ENCODE measurements at places on chromosomes 16 and 17.
A peak's percentile ranks its signal among the peaks of the same experiment; 100 is the strongest.

DNA sequence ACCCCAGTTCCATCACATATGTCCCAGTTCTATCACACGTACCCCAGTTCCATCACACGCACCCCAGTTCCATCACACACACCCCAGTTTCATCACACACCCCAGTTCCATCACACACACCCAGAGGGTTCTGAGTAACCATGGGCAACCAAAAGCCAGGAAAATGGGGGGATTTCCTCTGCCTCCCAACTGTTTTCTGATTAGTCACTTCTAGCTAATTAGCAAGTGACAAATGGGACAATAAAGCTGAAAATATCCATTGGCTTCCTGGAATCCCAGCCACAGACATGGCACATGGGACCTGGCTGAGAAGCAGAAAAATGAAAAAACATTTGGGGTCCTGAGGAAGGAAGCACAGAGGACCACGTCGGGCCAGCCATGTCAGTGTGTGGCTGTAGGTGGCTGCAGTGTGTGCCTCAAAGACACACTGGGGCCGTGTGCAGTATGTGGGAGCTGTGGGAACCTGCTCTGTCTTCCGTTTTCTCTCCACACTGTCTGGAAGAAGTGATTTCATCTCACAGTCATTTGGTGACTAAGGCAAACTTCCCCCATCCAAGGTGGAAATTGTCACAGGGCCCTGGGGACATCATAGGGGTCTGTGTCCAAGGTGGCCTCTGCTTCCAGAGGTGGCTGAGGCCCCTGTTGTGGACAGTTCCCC lies 106.7 kb downstream of the CMIP start:
- no peak for DNase-seq

GRCh38 chr16:89565256-89565505 lies 4.7 kb downstream of the RPL13 start:
- peak; percentile 79 for DNase-seq

DNA sequence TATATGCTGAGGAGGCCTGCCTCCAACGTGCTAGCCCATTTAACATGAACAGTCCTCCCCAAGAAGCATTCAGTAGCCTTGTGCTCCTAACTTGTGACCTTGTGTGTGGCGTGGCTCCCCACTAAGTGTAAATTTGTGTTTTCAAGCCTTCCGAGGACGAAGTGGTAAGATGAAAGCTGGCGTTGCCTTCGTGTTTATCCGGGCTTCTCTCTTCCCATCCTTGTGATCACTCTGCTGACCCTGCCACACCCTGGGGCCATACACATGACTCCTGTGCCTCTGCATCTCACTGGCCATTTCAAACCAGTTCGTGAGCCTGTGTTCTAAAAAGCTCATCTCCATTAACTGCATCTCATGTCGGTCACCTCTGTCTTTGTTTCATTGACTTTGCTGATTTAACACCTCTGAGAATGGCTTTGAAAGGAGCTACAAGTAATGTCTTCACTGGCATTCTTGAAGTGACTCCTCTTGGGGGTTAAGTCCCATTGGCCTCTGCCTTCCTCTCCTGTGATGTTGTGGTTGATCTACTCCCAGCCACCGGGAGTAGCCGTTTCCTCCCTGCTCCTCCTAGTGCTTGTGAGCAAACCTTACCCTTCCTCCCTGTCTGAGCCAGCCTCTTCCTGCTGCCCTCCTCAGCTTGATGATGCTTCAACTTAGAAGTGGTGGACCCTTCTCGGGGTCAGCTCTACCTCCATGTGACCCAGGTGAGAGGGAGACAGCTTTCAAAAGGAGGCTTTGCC lies 27.4 kb upstream of the NAGLU start:
- DNase-seq, result no peak

DNA sequence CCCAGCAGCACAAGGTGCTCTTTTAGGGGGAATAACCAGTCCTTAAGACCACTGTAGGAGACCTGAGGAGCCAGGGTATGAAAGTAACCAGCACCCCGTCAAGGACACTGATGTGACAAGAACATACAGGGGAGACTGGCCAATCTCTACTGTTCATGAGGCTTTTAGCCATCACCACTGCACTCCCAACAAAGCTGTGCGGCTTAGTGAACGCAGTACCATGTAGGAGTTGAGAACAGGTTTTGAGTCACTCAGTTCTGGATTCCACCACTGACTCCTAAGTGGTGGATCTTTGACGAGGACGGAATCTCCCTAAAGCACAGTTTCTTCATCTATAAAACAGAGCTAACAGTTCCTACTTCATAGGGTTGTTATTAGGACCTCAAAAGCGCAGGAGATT lies 26.8 kb downstream of the COG4 start:
- DNase-seq, result no peak

DNA sequence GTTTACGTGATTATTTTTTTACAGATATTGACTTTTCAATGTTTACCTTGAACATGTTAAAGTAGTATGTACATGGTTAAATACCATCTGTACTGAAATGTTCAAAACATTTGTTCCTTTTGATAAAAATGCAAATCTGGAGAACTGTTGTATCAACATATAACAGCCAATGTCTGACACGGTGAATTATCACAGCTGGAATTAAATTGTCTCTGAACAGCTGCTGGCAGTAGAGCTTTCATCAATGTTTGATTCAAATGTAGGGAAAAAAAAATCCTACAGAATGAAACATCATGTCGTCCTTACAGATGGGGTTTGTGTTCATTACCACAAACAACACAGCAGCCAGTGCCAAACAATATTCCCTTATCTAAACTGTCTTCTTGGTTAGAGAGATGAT lies 79.9 kb downstream of the TOX3 start:
- no peak for DNase-seq

DNA sequence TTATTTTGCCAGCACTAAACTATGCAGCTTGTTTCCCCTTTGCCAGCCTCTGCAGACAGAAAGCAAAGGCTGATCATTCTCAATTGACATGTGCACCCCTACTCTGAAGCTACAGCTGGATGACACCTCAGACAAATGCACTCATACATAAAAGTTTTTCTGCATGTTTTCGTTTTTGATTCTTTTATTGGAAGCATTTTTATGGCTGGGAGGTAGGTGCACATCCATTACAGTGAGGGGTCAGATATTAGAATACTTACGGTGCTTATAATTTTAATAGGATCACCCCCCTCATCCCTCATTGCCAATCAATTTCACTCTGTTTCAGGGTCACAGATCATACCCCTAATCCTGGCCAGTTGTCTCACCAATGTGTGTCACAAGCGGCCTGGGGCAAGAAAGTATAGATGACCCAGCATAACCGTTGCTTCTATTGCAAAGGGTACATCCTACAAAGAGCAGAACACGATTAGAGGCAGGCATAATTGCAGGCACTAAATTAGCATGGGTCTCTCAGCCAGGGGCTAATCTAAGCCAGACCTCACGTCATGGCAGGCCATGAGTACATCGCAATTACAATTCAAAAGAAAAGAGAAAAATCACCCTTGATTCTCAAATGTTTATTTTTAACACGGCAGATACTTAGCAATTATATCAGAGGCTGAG lies 89.5 kb upstream of the SOX9 start:
- DNase-seq, result no peak

DNA sequence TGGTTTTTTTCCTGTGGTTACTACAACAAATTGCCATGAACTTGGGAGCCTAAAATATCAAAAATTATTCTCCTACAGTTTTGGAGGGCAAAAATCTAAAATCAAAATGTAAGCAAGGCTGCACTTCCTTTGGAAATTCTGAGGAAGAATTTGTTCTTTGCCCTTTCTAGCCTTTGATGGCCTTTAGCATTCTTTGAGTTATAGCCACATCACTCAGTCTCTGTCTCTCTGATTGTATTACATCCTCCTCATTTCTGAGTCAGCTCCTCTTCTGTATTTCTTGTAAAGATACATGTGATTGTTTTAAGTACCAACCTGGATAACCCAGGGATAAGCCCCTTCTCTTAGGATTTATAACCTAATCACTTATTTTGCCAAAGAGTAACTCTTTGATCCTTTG lies 282.0 kb downstream of the BCAS3 start:
- no peak for DNase-seq

DNA sequence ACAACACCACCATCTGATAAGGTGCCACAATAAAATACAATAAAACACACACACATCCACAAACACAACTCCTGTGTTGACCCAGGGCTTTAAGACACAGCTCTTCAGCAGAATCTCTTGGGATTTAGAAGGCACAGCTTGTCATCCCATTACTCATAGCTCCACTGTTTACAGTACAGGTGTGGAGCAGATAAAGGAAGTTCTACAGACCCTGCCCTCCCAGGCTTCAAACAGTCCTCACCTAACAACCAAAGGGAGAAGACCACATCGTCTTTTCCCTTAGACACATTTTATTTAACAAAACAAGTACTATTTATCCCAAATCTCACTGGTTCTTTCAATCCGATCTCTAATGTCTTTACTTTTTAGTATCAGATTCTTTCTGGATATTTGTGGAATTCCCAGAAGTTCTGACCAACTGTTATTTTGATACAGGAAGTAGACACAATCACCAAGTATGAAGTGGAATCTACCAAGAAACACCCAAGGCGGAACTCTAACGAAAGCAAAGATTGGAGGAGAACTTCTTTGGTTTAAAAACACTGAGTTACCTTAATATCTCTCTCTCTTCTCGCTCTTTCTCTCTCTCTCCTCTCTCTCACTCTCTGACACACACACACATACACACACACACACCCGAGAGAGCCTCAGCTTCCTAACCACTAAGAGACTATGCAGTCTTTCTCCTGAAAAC lies 46.1 kb downstream of the CYTH1 start:
- no peak for DNase-seq

- DNase-seq, result no peak
Observed at GRCh38 chr17:63949576-63950250, 17.6 kb upstream of the CD79B start.

- DNase-seq, result peak; percentile 83
Observed at GRCh38 chr17:11899537-11899942, 97.7 kb downstream of the ZNF18 start.

DNA sequence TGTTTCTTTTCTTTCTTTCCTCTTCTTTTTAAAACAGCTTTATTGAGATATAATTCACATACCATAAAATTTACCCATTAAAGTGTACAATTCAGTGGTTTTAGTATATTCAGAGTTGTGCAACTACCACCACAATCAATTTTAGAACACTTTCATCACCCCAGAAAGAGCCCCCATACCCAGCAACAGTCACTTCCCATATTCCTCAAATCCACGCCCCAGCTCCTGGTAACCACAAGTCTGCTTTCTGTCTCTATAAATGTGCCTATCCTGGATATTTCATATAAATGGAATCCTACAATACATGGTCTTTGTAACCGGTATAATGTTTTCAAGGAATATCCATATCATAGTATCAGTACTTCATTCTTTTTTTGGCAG lies 19.4 kb downstream of the RARA start:
- no peak for DNase-seq

DNA sequence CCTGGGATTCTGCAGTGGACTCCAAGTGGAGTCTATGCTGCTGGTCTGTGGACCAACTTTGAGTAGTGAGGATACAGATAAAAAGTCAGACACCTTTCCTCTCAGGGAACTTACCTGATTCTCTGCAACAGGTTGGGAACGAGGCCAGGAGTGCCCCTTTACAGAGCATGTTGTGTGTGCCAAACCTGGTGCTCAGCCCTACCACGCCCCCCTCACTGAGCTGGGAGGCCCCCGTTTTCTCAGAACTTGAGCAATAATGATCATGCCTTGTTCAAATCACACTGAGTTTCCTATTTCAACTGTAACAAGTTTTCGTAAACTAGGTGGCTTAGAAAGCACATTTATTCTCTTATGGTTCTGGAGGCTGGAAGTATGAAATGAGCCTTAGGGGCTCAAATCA lies 182.0 kb downstream of the COPRS start:
- no peak for DNase-seq

GRCh38 chr17:5783851-5784250 lies 199.5 kb upstream of the NLRP1 start:
- no peak for DNase-seq

DNA sequence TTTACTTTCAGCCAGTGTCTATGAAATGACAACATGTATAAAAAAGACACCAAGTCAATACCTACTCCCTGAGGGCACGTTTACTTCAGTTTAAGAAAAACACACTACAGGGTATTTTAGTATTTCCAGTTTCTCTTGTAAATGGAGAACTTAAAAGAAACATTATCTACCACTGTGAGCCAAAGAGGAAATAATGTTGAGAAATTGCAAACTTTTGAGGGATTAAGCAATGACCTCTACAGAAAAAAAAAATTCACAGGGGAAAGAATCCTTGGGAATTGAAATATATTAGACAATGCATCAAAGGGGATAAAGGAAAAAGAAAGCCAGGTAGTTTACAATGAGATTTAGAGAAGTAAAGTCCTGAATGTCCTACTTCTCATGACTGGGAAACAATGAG lies 126.0 kb downstream of the KCNJ2 start:
- DNase-seq, result no peak

- DNase-seq, result no peak
Observed at GRCh38 chr16:87854053-87854906, 15.0 kb downstream of the SLC7A5 start.

- no peak for DNase-seq
Observed at GRCh38 chr16:82088483-82088882, 53.4 kb downstream of the HSD17B2 start.

- DNase-seq, result no peak
Observed at GRCh38 chr17:36048066-36048465, 16.0 kb upstream of the CCL18 start.

- DNase-seq, result no peak
Observed at GRCh38 chr17:14940938-14941265, 324.2 kb downstream of the PMP22 start.

GRCh38 chr16:6646891-6647290 lies 685.8 kb upstream of the RBFOX1 start:
- DNase-seq, result no peak

DNA sequence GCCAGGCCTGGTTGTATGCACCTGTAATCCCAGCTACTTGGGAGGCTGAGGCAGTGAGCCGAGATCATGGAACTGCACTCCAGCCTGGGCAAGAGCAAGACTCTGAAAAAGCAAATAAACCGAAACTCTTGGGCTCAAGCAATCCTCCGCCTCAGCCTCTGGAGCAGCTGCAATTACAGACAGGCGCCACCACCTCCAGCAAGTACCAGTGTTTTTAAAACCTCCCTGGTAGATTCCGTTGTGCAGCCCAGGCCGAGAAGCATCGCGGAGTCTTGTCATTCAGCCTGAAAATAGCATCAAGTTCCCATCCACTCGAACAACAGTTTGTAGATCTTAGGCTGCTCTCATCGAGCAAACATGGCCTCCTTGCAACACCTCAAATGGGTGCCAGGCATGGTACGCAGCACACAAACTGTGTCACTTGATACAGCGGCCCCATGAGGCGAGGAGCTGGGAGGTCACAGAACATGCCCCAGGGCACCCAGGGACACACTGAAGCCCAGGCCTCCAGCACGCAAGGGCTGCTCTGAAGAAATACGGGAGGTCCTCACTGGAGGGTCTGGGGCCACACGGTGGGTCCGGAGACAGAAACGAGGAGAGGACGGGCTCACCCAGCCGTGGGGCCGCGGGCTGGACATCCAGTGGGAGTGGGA lies 18.1 kb downstream of the TMC6 start:
- peak; percentile 27 for DNase-seq

GRCh38 chr17:4537451-4538235 lies 17.5 kb downstream of the MYBBP1A start:
- DNase-seq, result no peak

Measured in ELF-1 (cell line).